ENCODE measurements at places on chromosomes 2 and 18.

DNA sequence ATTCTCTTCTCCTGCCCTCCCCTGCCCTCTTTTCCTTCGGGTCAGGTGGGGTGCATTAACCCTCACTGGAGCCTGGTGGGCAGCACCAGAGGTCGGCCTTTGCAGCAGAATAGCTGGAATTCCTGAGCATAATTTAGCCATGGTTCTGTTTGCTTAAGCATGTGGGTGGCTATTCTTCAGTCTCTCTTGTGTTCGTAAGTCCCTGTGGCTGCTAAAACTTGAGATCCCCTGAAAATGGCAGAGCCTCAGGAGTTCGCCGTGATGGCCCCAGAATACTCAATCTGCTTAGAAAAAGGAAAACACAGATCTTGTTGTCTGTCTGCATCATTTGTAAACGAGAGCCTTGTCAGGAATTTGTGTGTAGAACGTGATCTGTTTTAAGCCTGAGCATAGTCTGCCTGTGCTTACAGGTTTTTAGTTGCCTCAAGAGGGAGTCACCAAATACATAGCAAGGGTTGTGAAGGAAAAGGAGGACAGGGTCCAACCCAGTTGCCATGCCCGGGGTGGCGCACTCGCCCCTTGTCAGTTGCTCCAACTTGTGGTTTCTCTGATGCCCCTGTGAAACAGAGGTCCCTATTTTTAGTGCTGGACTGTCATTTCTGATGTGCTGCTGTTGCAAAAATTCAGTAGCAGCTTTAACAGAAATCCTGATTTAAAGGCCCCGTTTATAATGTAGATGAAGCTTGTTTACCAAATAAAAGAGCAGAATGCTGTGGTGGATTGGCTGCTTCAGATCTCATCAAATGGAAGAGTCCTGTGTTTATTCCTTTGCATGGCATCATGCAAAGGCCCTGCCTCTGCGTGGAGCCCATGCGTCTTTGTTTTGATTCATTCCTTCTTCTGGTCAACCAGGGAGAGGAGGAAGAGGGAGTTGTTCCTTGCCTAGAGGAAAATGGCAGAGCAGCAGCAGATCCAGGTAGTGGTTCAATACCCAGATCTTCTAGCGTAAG is 74.8 kb downstream of the WDSUB1 start:
- no peak for DNase-seq

DNA sequence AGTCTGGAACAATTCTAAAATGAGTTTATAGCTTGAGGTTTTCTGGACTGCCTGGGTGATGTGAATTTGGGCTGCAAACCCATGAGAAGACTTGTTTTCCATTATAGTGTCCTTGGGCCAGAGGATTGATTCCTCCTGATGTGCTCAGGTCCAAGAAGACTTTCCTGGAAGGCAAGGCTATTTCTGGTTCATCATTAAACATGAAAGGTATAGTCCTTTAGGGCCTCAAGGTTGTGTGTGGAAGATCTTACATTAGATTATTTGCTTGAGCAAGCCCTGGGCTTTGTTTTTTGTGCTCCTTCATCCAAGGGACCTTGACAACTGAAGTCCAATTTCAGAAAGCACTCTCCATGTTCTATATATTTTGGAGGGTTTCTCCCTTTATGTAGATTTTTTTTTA is 26.8 kb upstream of the NEDD4L start:
- DNase-seq: no peak

DNA sequence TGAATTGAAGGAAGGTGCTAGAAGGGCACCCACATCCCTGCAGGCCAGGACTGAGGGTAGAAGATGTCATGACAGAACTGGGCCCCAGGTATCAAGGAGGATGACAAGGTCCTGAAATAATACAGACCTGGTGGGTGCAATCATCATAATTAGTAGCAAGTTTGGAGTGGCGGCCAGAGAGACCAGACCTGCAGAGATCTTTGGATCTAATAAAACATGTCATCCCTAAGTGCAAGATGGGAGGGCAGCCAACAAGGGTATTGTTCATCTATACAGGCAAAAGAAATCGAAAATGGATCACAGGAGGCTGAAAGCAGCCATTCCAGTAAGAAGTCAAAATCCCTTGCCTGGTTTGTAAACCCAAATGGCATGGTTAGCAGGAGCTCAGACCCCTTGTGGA is 111.3 kb upstream of the BOD1L2 start:
- DNase-seq: no peak

DNA sequence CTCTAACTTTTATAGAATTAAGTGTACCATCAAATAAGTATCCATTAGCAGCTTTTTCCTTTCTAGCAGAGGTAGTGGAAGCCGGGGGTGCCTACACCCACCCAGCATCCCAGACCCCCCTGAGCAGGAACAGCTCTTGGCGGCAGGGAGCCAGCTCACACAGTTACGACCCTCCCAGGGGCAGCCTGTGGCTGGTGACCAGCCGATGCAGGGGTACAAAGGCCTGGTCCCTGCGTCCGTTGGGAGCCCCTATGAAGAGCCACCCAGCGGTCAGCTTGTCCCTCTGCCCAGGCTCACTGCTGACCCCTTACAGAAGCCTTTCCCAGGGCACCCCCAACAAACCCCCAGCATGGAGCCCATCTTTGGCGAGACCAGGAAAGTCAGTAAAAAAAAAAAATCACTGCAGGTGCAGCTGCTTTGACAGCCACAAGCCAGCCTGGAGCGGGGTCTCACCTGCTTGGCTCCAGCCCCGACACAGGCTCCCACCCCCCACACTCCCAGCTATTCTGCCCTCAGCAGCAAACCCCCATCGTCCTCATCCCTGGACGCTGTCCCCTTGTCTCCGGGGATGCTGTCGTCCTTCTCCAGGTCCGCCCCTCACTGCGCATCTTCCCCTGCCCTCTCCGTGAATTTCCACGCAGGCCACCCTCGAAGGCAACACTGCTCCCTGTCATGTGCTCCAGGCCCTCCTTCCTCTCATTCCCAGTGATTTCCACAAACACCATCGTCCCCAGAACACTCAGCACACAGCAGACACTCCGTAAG is 43.1 kb downstream of the GPC1 start:
- no peak for DNase-seq

DNA sequence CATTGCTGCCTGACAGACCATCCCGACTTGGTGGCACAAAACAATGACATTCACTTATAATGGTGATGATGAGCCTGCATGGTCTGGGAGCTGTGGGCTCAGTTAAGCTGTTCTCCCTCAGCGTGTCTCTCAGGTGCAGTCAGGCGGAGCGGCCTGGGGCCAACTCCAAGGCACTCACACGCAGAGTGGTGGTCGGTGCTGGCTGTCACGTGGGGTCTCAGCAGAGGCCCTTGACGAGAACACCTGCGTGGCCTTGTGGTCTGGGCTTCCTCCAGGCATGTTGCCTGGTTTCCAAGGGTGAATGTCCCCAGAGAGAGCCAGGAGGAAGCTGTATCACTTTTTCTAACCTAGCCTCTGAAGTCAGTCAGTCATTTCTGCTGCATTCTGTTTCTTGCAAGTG is 29.8 kb downstream of the ARMC9 start:
- DNase-seq: no peak

GRCh38 chr18:45274026-45274425 is 341.2 kb upstream of the SLC14A2 start:
- DNase-seq: no peak

DNA sequence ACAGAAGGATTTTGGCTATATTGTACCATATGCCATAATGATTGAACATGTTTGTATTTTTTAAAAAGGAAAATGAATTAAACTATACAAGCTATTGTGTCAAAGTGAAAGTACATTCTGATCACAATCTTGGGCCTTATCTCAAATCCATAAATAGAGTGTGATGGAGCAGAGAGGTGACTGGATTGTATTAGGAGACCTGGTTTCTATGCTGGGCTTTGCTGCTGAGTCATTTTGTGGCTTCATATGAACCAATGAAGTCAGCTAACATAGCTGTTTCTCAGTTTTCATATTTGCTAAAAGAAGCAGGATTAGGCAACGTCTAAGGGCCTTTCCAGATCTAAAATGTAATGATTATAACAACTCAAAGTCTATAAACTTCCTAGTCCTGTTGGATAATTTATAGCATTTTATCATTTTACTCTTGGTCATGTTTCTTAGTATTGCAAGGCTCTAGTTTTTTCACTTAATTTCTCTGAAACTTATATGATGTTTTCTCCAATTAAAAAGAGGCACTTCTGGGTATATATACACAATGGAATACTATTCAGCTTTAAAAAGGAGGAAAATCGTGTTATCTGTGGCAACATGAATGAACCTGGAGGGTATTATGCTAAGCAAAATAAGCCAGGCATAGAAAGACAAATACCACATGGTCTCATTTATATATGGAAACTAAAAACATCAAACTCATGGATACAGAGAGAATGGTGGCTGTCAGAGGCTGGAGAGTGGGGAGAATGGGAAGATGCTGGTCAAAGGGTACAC is 112.3 kb downstream of the MEP1B start:
- no peak for DNase-seq

- no peak for DNase-seq
Measured at GRCh38 chr2:233400961-233401360, 46.7 kb downstream of the DGKD start.

GRCh38 chr2:58291726-58292438 is 50.8 kb upstream of the FANCL start:
- no peak for DNase-seq

DNA sequence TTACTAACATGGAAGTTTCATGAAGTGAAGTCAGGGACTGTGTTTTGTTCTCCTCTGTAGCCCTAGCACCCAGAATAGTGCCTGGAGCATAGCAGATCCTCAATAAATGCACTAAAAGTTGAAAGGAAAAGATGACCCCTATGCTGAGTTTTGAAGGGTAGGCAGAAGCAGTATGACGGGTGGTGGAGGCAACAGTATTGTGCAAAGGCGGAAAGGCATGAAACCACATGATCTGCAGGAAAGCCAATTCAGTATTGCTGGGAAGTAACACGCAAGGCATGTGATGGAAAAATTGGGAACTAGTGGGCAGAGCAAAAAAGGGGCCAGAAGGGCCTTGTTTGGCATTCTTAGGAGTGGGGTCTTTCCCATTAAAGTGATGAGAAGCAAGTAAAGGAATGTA is 23.1 kb downstream of the DTNB start:
- DNase-seq: no peak

DNA sequence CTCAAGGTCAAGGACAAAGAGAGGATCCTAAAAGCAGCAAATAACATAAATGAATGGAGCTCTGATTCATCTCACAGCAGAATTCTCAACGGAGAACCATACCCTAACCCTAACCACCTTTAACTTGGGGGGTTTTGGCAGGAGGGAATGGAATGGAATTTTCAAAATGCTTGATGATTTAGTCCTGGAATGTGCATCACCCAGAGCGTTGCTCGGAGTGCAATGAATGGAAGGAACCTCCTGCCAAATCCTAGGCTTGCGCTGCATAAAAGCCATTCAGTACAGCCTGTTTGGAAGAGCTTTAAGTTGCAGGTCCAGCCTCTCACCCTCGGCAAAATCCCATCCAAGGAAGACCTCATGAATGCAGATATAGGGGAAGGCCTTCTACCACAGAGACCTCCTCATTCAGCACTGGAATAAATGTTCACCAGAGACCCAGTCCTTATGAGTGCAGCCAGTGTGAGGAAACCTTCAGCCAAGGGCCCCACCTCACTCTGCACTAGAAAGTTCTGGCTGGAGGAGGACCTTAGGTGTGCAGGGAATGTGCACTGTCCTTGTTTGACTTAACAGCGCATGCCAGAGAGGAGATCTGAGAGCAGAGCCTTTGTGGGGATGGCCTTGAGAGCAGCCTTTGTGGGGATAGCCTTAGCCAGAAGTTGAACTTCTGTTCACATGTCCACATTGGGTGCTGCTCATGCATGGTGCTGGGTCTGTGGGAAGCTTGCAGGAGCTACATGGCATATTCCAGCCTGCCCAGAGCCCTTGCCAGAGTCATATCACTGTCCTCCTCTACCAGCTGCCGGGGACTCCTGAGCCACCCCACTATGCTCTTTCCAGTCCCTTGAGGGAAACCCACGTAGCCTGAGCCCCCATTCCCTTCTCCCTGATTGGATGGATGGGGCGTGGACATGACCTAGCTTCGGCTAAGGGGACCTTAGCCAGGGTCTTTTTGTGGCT is 30.5 kb downstream of the ASB1 start:
- no peak for DNase-seq

- DNase-seq: no peak
Measured at GRCh38 chr2:43332653-43333052, 106.2 kb upstream of the ZFP36L2 start.

DNA sequence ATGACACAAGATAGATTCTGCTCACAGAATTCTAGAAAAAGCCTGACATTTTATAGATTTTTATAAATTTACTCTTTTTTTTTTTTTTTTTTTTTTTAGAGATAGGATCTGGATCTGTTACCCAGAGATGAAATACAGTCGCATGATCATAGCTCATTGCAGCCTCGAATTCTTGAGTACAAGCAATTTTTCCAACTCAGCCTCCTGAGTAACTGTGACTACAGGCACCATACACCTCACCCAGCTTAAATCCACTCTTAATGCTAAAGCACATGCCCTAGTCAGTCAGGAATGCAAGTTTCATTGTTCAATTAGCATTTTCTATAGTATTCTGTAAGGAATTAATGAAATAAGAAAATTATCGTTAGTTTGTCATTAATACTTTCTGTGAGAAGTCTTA is 32.1 kb upstream of the WDR75 start:
- no peak for DNase-seq

DNA sequence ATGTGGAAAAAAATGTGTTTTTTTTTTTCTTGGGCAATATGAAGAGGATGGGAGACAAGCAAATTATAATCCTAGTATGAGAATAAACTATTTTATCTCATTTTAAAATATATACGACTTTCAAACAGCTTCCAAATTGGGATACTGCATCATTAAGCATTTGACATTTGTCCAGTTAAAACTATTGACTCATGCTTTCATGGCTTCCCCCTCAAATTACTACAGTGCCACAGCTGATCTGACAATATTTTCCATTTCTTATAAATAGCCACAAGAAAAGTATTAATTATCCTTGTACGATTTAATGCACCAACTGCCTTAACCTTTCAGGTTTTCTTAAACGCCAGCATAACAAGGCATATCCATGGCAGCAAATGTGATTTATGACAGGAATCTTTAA is 1134.8 kb upstream of the ZEB2 start:
- DNase-seq: no peak

DNA sequence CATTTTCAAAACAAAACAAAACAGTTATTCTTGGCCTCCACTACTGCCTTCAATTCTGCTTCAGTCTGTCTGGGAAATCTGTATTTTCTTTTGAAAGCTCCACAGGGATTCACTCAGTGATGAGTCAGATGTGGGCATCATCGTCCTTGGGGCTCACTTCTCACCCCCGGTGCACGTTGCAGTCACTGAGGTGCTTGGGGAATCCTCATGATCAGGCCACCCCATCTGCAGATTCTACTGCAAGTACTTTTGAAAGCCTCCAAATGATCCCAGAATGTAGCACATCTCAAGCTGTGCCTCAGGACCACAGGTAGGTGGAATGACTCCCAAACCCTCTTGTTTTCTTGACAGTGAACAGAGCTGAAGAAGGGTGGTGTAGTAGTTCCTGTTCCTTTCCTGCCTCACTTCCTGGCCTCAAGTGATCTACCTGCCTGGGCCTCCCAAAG is 34.3 kb downstream of the LPIN2 start:
- no peak for DNase-seq

GRCh38 chr2:43333656-43334144 is 107.3 kb upstream of the ZFP36L2 start:
- DNase-seq: no peak

Data from stimulated activated CD4-positive, alpha-beta T cell treated with anti-CD3 and anti-CD28 coated beads, Interleukin-12 subunit alpha, Interleukin-12 subunit beta, amount 100 ng/mL, for 24 hours (primary cell).